ENCODE measurements at places on chromosomes 5 and 9. TPM values are rescaled to one million over a fixed set of nuclear protein-coding genes. Genes with fewer than 3 reads are reported as not detected.

The WDR38 gene
- 0.33 TPM for total RNA-seq

The TMEM171 gene
- 66.7 TPM for total RNA-seq

The CNTFR gene
- total RNA-seq: 17.3 TPM

DNA sequence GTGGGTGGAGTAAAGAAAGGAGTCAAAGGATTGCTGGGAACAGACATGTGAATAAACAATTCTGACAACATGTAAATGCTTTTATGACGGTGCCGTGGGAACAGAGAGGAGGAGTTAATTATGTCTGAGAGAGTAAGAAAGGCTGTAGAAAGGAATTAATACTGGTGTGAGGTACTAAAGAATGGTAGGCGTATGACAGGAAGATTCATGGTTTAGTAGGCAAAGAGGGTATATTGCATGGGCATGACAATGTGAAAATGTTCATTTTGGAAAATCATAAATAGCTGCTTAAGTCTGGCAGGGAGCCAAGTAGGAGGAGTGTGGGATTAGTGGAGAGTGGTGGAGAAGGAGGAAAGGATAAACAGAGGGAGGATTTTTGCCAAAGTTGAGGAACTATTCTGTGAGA is 19.7 kb downstream of the NAA35 start:
- H3K36me3 ChIP-seq: no peaks in the 10 kb centered on the region
- no peaks in the 10 kb centered on the region for H3K27me3 ChIP-seq
- no peak overlapping the region for H3K4me3 ChIP-seq
- H3K4me1 ChIP-seq: peaks cover 10% of the 10 kb centered on the region
- H3K27ac ChIP-seq: no peak overlapping the region

GRCh38 chr9:18985464-18985951 is 47.5 kb downstream of the SAXO1 start:
- H3K27me3 ChIP-seq: no peaks in the 10 kb centered on the region
- DNase-seq: peak; percentile 76
- no peak overlapping the region for H3K4me3 ChIP-seq
- no peak overlapping the region for H3K27ac ChIP-seq
- no peaks in the 10 kb centered on the region for H3K36me3 ChIP-seq

DNA sequence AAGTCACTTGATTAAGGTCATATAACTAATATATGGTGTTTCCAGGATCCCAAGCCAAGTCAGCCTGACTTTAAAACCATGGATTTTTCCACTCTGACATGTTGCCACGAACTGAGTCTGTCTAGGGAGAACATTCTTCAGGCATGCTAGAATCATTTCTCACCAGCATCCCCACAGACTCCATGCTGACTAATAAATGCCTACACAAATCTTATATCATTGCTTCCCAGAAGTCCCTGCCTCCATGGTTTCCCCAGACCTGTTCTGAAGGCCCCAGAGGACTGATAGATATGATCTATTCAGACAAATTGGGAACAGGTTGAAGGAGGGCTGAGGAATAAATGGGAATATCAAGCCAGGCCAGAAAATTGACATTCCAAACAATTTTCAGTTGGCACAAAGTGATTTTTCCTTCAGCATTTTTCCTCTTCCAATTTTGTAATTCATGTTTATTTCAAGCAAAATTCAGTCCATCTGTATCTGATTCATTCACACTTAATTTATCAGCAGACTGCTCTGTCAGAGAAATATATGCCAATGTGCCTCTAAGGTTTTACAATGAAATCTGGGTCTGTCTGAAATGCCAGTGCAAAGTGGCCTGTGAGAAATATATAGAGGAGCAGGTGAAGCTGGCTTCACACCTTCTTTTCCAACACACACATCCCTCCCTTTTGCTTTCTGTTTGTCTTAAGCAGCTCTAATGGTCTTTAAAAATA is 413.6 kb upstream of the TNC start:
- no peak overlapping the region for H3K4me3 ChIP-seq
- H3K27ac ChIP-seq: no peak overlapping the region
- no peaks in the 10 kb centered on the region for H3K27me3 ChIP-seq
- H3K36me3 ChIP-seq: no peaks in the 10 kb centered on the region
- H3K4me1 ChIP-seq: no peaks in the 10 kb centered on the region

- no peak overlapping the region for H3K27ac ChIP-seq
- H3K4me3 ChIP-seq: no peak overlapping the region
- H3K27me3 ChIP-seq: no peaks in the 10 kb centered on the region
Observed at GRCh38 chr5:171629628-171630349, 155.8 kb upstream of the SMIM23 start.

DNA sequence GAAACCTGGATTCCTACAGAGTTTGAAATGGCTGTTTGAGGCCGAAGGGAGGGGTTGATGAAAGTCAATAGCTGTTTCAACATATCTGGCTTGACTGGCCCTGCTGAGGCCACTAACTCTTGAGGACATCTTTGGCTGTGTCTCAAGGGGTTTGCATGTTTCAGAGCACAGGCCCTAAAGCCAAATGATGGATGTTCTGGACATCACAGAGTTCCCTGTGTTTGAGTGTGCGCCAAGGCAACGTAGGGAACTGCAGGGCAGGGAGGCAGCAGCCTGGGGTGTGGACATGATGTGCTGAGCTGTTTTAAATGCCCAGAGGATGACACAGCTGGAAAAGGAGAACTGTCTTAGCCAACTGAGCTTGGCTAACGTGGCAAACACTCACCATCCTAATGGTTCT is 89.6 kb downstream of the RAPGEF1 start:
- no peaks in the 10 kb centered on the region for H3K36me3 ChIP-seq
- peaks cover 57% of the 10 kb centered on the region for H3K4me1 ChIP-seq
- no peak for DNase-seq
- H3K27me3 ChIP-seq: no peaks in the 10 kb centered on the region
- H3K27ac ChIP-seq: peak overlapping the region; percentile 31

Measured in thyroid gland (tissue), 4 donors.